ENCODE measurements at places on chromosomes 12 and 14. TPM values are rescaled to one million over a fixed set of nuclear protein-coding genes. Genes with fewer than 3 reads are reported as not detected.

- DNase-seq, result peak; percentile 50
Observed at GRCh38 chr14:67420102-67420739, 8.3 kb upstream of the PLEK2 start.

GRCh38 chr12:1932264-1932777, 13.9 kb upstream of the CACNA2D4 start:
- no peak for DNase-seq

DNA sequence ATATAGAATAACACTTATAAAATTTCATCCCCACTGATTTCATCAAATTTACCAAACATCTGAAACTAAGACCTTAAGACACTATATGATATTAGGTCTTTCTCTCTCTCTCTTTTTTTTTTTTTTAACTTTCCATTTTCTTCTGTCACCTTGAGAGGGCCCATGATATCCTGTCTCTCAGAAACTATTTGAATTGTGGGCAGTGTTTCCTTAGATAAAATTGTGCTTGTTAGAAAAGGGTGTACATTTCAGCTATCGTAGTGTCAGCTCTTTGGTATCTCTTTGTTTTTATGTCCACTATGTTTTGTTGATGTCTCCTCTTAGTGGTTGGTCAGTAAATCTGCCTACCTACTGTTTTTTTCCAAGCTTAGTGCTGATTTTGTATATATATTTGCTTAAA, 23.8 kb downstream of the DNM1L start:
- DNase-seq, result no peak

GRCh38 chr12:3810540-3810939, 57.6 kb upstream of the CRACR2A start:
- DNase-seq, result no peak

GRCh38 chr12:67578976-67579661, 69.4 kb upstream of the DYRK2 start:
- DNase-seq, result peak; percentile 31

- DNase-seq, result no peak
Observed at GRCh38 chr12:95237315-95237714, 19.7 kb downstream of the VEZT start.

- DNase-seq, result no peak
Observed at GRCh38 chr12:128507470-128507869, 240.5 kb downstream of the TMEM132C start.

- no peak for DNase-seq
Observed at GRCh38 chr14:81474148-81474492, 59.5 kb downstream of the SEL1L start.

- DNase-seq, result no peak
Observed at GRCh38 chr14:103805708-103806107, 41.7 kb downstream of the PPP1R13B start.

DNA sequence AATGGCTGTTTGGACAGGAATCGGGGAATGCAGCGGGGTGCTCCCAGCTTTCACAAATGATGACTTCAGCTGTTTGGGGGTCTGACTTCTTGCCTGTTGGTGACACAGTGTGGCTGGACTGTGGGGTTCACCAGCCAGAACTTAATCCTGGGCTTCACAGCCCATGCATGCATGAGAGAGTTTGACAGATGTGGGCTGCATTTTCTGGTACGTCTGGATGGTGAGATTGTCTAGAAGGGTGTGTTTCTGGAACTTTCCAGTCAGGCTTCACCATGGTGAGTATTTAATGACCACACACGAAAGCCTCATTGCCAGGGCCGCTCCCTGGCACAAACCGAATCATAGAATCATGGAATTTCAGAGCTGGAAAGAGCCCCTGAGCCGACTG, 29.6 kb downstream of the CHST11 start:
- DNase-seq, result no peak

DNA sequence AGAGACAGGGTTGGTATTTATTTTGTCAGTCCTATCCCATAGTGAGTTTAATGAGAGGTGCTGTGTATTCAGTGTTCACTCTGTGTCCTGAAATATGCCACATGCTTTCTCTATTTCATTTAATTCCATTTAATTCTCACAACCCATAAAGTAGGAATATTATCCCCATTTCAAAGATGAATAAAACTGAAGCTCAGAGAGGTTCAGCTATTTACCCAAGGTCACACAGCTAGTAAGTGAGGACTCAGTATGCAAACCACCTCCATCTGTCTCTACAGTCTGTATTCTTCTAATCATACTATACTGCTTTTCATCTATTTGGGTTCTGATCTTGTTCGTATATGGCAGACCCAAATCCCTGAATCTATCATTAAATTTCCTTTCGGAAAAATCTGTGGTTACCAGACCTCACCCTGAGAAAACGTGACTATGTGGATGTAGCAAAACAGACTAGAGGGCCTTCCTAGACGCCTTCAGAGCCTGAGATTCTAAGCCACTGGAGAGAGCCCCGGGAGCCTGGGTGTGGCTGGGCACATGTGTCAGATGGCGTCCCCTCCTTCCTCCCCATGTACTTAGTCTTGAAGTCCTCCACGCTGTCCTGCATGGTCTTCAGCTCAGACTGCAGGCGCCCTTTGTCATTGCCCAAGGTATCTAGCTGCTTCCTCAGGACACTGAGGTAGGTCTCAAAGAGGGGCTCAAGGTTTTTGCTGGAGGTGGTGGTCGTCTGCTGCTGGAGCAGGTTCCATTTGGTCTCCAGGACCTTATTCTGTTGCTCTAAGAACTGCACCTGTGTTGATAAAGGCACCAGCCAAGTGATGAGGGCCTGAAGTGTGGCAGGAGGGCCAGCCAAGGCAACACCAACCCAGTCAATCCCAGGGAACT, 2.5 kb downstream of the KRT4 start:
- no peak for DNase-seq

DNA sequence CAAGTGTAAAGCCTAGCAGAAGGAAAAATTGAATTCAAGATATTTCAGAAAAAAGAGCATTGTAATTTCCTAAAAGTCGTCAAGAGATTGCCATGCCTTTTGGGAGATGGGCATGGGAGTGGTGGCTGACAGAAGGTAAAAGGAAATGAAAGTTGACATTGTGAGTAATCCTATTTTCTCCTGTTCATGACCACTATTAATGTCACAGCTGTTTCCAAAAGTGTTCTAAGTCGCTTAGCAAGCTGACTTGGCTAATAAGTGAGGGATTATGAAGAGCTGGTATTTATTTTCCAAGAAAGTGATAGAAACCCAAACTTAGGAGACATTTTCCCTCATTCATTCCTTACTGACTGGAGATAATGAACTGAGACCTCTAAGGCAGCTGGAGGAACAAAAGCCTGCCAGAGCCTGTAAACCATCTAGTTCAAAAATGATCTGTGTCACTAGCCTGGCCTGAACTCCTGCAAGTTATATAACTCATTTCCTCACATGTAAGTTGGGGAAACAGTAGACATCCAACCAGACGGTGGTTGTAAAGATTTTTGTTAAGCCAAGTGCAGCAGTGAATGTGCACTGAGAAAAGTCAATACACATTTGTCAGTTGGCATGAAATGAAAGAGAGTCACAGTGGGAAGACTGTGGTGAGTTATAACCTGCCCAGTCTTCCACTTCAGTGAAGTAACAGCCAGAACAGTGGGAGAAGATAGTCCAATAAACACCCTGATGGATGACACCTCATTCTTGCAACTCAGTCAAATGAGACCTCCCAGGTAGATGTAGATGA, 75.8 kb downstream of the DIO2 start:
- DNase-seq, result no peak

GRCh38 chr14:91146661-91147060, 32.8 kb downstream of the DGLUCY start:
- DNase-seq, result no peak

GRCh38 chr12:90628213-90628612, 326.8 kb downstream of the CCER1 start:
- no peak for DNase-seq

- peak; percentile 44 for DNase-seq
Observed at GRCh38 chr14:61178226-61179060, 102.7 kb downstream of the TMEM30B start.

GRCh38 chr12:104533134-104533533, 76.4 kb downstream of the CHST11 start:
- no peak for DNase-seq

DNA sequence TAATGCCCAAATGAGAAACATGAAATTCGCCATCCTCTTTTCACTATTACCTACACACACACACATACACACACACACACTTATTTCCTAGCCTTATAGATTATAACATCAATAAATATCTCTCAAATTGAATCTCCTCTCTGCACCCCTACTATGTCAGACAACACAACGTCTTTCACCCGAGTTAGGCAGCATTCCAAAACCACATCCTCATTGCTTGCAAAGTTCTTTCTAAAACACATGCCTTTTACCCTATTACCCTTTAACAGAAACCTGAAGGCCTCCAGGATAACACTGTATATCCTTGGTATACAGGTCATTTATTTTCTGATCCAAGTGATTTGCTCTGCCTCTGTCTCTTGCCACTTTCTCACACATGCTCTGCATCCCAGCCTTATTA, 56.3 kb downstream of the KCNH5 start:
- no peak for DNase-seq

DNA sequence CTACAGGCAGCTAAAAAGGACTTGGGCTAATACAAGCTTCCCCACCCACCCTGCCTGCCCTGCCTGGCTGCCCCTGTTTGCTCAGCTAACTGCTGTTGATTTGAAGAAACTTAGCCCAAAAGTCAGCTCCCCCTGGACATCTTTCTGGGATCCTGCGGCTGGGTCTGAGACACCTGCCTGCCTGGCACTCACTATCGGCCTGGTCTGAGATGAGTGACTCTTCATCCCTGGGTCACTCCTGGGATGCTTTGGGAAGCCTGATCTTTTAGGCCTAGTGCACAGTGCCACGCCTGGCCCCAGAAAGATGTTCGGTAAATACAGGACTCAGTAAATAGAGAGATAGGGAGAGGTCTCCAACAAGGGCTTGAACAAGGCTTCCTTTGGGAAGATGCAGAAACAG, 211.3 kb upstream of the DIO3 start:
- no peak for DNase-seq

GRCh38 chr12:96327889-96328288, 72.3 kb downstream of the CDK17 start:
- DNase-seq, result no peak

GRCh38 chr12:25293653-25294052, 42.9 kb upstream of the KRAS start:
- DNase-seq, result no peak

GRCh38 chr12:12451098-12451497, 94.2 kb downstream of the BORCS5 start:
- DNase-seq, result no peak

DNA sequence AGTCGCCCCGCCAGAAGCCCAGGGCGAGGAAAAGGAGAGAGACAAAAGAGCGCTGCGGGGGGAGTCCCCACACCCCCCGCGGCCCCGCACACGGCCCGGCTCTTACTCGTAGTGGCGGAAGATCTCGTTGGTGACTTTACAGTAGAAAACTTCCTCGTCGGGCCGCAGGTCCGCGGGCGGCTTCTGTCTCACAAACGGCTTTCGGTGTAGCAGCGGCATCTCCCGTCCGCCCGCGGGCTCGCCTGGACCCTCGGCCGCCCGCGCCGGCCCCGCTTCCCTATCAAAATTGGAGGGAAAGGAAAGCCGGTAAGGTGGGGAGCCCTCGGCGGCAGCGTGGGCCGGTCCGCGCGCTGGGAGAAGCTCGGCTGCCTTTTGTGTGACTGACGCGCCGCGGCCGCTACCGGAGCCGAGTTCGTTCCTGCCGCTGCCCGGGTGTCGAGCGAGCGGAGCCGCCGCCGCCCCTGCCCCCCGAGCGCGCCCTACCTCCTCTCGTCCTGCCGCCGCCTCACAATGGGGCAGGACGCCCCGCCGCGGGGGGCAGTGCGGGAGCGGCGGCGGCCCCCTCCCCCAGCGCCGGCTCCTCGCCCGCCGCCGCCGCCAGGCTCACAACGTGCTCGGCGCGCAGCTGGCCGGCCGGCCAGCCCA, 652 bp downstream of the BAZ1A start:
- peak; percentile 56 for DNase-seq

- no peak for DNase-seq
Observed at GRCh38 chr12:34379142-34379541, 356.8 kb downstream of the ALG10 start.

- no peak for DNase-seq
Observed at GRCh38 chr12:48177982-48178381, 5.5 kb upstream of the CCDC184 start.

The SDR9C7 gene
- total RNA-seq, result not detected

The CYP27B1 gene
- 4.3 TPM for total RNA-seq

The KRT78 gene
- not detected for total RNA-seq

The CCDC196 gene
- total RNA-seq, result not detected

The SLC2A14 gene
- 15.8 TPM for total RNA-seq

The HOXC12 gene
- total RNA-seq, result not detected

The SIX6 gene
- total RNA-seq, result not detected

The STXBP6 gene
- total RNA-seq, result not detected

The SERPINA12 gene
- not detected for total RNA-seq

The CDKN3 gene
- 76.3 TPM for total RNA-seq

The PTPN11 gene
- total RNA-seq, result 88.1 TPM

The GALNT16 gene
- not detected for total RNA-seq

The WNT1 gene
- 0.33 TPM for total RNA-seq

Data from activated CD4-positive, alpha-beta memory T cell treated with anti-CD3 and anti-CD28 coated beads, Interleukin-2, amount 10 ng/mL, durations not matched to agents 7 days and 5 days (primary cell).